ENCODE measurements at places on chromosomes 5 and 9.

GRCh38 chr5:58044166-58044565 is 415.7 kb downstream of the PLK2 start:
- no peak for DNase-seq

DNA sequence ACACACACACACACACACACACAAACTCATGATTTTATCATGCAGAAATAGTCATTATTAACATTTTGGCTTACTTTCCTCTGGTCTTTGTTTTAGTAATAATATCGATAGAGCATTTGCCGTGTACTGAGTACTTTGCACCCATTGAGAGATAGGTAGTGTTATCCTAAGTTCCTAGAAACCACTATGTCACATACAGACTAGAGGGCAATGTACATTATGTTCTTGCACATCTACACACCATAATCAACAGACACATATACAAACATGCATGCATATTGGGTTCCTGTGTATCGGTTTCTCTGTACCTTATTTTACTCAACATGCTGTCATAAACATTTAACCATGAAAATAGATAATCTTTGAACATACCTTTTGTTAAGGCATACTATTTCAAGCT is 45.7 kb downstream of the MAT2B start:
- no peak for DNase-seq

GRCh38 chr5:116451905-116452450 is 122.6 kb downstream of the SEMA6A start:
- DNase-seq, result no peak

DNA sequence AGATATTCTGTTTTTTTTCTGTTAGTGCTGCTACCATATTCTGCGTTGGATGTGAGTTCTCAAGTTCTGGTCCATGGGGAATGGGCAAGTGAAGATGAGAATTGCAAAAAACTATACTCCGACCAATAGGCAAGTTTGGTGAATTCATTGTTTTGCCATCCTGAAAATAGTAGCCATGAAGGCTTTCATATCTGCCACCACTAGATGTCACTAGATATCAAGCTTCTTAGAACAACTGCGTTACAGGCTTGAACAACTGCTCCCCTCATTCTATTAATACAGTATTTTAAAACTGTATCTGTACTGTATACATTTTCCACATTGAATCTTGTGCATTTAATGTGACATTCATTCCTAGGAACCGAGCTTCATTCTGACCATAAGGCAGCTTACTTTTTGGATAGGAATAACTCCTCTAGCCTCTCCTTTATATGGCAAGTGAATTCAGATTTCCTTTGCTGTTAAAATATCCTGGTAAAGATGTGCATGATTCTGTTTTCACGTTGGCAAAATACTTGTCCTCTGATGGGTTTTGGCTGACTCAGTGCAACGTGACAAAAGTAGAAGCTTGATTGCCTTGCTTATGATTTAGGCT is 163.6 kb downstream of the SREK1 start:
- peak; percentile 3 for DNase-seq

- no peak for DNase-seq
Observed at GRCh38 chr9:137689745-137690529, 71.1 kb downstream of the EHMT1 start.

DNA sequence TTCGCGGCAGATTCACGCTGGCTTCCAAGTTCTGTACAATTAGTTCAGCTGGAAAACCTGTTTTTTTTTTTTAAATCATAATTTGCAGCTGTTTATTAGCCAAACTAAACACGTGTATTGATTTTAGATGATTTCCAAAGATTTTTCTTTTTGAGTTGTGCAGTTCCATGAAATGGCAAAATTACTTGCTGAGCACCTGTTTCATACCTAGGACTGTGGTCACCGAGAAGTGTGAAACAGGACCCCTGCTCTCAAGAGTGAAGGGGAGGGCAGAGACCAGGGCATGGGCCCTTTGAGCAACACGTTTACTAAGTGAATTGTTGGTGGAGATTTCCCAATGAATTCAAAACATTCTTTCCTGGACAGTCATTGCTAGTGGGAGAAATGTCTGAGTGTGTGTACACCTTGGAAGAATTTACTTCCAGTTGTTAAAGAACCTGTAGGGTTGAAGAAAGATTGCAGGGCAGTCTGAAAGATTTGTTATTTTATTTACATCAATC is 688 bp downstream of the SNX24 start:
- DNase-seq, result no peak

DNA sequence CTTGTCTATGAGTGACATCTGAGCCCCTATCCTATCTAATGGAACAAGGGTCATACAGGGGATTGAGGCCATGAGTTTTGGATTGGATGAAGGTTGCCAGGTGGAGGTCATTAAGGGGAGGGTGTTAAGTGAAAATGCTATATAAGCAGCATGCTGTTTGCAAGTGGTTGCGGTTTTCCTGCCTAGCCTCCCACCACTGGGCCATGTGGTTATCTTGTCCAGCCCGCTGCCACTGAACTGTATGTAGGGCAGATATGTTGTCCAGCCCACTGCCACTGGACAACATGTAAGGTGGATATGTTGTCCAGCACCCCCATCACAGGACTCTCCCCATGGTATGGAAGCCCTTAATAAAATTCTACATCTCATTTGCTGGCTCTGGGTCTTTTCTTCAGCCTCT is 200.0 kb downstream of the FGF10 start:
- no peak for DNase-seq

DNA sequence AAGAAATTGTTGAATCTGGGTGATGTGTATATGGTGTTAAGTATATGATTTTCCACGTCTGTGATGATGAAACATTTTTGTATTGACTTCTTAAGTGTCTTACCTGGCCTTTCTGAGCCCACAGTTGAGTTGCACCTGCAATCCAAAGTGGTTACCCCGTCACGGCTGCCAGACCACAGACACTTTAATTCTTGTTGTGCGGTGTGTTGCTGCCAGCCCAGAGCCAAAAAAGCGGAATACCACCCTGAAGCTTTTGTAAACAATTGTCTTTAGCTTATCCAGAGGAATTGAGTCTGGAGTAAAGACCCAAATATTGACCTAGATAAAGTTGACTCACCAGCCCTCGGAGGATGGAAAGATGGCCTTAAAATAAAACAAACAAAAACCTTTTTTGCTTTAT is 35.1 kb downstream of the MTAP start:
- DNase-seq, result no peak

GRCh38 chr5:71662381-71662780 is 56.7 kb upstream of the CARTPT start:
- no peak for DNase-seq

- no peak for DNase-seq
Observed at GRCh38 chr5:16411741-16412455, 53.7 kb downstream of the ZNF622 start.

- DNase-seq, result no peak
Observed at GRCh38 chr5:131272724-131273123, 8.9 kb downstream of the CDC42SE2 start.

DNA sequence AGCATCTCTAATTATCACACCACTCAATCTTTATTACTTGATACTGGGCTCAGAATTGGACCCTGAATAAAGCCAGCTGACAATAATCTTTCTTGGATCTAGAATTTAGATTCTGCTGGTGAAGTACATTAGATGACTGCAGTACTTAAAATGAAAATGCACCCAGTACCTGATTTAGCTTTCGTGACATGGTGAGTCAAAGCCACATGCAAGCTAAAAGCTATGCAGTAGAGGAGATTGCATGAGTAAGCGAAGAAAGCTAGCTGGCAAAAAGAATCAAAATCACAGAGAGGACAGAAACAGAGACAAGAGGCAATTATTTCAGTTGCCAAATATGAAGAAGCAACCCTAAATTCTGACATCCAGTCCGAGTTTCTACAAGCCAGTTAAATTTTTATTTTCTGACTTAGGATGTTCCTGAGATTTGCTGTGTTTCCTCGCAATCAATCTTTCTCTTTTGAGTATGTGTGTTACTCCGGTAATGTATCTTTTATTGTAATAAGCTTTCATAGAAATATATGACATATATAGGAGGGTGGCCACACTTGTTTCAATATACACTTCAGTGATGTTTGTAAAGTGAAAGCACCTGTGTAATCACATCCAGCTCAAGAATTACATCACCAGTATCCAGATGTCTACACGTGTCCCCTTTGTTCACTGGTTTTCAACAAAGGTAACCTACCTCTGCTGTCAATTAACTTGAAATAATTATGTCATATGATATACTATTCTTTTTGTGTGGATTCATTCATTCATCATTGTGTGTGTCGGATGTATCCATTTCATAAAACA is 101.7 kb downstream of the CDH18 start:
- peak; percentile 68 for DNase-seq

- no peak for DNase-seq
Observed at GRCh38 chr5:29993286-29993685, 1200.2 kb upstream of the CDH6 start.
